ENCODE measurements at places on chromosomes 1 and 21.

GRCh38 chr1:8259498-8260290, 58.2 kb upstream of the SLC45A1 start:
- H3K27me3 ChIP-seq, result peaks cover 10% of the 10 kb centered on the region
- DNase-seq, result no peak
- H3K36me3 ChIP-seq, result no peaks in the 10 kb centered on the region
- H3K4me3 ChIP-seq, result peak overlapping the region; percentile 29

DNA sequence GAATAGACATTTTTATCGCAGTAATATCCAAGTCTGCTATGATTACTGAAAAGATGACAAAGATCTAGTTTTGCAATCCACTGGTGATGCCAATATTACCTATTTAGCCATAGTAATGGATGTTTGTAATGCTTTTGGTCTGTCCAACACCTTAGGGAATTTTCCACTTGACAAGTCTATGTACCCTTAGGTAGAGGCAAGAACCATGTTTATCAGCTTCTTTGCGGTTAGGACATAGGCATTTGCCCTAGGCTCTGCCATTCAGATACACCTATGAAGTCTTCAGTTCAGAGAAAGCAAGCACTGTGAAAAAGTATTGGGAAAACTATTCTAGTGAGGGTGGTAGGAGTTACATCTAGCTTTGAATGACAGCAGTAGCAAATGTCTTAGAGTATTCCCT, 40.2 kb upstream of the SLC35D1 start:
- no peaks in the 10 kb centered on the region for H3K27me3 ChIP-seq
- H3K4me1 ChIP-seq, result peaks cover 7% of the 10 kb centered on the region
- no peaks in the 10 kb centered on the region for H3K36me3 ChIP-seq
- no peak for DNase-seq
- H3K4me3 ChIP-seq, result no peak overlapping the region

GRCh38 chr1:221837896-221838295, 96.0 kb upstream of the DUSP10 start:
- H3K4me3 ChIP-seq, result no peak overlapping the region
- peaks cover 8% of the 10 kb centered on the region for H3K4me1 ChIP-seq
- H3K27ac ChIP-seq, result no peak overlapping the region
- H3K36me3 ChIP-seq, result no peaks in the 10 kb centered on the region
- no peak for DNase-seq
- H3K27me3 ChIP-seq, result peaks cover 8% of the 10 kb centered on the region

DNA sequence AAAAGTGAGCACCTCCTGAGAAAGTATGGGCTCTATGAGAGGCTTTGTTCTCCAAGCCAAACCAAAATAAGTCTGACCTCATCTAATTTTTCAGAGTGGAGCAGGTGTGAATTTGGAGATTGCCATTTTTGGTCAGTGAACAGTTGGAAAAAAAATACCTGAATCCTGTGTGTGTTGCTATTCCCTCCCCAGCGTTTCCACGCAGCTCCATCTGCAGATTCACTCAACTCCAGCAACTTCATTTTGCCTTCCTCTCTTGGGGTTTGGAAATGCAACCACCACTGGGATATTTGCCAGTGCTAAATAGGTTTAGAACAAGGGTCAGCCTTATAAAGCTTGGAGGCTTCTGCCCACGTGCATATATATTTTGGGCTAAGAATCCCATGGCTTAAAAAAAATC, 11.2 kb downstream of the CASQ2 start:
- no peak overlapping the region for H3K27ac ChIP-seq
- H3K36me3 ChIP-seq, result no peaks in the 10 kb centered on the region
- peaks cover 3% of the 10 kb centered on the region for H3K27me3 ChIP-seq
- DNase-seq, result no peak

- peaks cover 28% of the 10 kb centered on the region for H3K4me1 ChIP-seq
- peaks cover 9% of the 10 kb centered on the region for H3K36me3 ChIP-seq
- no peak for DNase-seq
- peaks cover 4% of the 10 kb centered on the region for H3K27me3 ChIP-seq
- no peak overlapping the region for H3K4me3 ChIP-seq
These were observed 62.6 kb downstream of the SUSD4 start for GRCh38 chr1:223301371-223301770.

DNA sequence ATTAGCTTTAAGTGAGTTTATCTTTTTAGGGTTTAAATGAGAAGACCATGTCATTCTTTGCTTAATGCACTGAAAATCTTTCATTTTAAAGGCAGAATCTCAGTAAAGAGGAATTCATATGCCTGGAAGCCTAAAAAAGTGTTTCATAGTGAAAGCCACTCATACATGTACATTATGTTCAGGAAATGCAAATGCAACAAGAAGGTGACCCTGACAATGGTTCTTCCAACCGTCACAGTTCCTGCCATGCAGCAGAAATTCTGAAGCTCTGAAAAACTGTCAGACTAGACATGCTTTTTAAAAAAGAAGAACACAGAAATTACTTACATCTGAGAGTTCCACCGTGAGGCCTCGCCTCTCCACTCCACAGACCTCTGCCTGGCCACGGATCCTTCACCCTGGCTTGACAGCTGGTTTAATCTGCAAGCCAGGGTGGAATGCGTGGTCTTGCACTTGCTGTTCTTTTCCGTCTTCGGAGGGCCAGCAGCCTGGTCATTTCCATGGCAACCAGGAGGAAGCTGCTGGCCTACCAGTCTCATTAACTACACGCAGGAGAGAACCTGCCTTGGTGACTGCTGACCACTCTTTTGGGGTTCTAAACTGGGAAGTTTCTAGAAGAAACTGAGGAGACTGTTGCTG, 41.8 kb upstream of the PAXBP1 start:
- DNase-seq, result peak; percentile 39
- H3K27me3 ChIP-seq, result peaks cover 4% of the 10 kb centered on the region
- no peak overlapping the region for H3K27ac ChIP-seq

DNA sequence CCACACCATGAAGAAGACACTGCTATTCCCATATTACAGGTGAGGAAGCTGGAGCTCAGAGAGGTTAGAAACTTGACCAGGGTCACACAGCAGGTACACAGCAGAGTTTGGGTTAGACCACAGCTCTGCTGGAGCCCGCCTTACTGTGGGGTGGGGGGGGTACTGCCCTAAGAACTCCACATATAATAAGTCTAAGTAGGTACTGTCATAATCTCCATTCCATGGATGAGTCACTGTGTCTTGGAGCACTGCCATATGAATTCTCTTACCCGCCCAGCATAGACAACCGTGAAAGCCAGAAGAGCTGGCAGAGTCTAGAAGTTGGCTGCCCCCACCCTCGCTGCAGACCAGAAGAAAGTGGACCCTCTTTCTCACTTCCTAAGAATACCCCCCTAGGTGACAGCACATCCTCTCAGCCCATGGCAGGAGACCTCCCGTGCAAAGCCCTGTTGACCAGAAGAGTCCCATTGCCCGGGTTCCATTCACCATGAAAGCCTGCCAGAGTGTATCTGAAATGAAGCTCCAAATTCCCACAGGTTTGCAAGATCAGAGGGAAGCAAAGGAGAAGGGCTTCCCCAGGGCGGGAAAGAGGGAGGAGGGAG, 5.2 kb upstream of the PLA2G2D start:
- peaks cover 22% of the 10 kb centered on the region for H3K27me3 ChIP-seq
- no peak overlapping the region for H3K27ac ChIP-seq

- H3K36me3 ChIP-seq, result no peaks in the 10 kb centered on the region
- no peak for DNase-seq
- no peak overlapping the region for H3K27ac ChIP-seq
- peaks cover 9% of the 10 kb centered on the region for H3K27me3 ChIP-seq
- peaks cover 8% of the 10 kb centered on the region for H3K4me1 ChIP-seq
These were observed 4.7 kb downstream of the CRB1 start for GRCh38 chr1:197272791-197273190.

DNA sequence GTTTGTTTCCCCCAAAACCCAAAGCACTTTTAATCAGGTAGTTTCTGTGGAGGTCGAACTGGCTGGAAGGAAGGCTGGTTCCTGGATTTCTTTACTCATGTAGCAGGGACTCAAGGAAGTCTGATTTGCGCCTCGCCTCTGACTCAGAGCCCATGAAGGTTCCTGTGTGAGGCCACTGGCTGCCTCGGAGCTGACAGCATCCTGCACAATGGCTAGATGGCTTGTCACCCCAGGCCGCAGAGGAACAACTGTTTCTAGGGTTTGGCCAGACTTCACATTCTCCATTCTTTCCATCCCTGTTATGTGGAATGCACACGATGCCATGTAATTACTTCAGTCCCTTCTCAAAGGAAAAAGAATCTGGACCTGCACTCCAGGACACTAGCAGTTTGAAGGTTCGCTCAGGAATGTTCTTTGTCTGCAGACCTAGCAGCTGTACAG, 39.1 kb upstream of the PRSS38 start:
- H3K4me1 ChIP-seq, result peaks cover 11% of the 10 kb centered on the region
- H3K36me3 ChIP-seq, result peaks cover 12% of the 10 kb centered on the region
- no peak overlapping the region for H3K27ac ChIP-seq
- DNase-seq, result no peak

- peaks cover 13% of the 10 kb centered on the region for H3K4me1 ChIP-seq
- no peak overlapping the region for H3K4me3 ChIP-seq
- H3K36me3 ChIP-seq, result no peaks in the 10 kb centered on the region
- H3K27ac ChIP-seq, result no peak overlapping the region
These were observed 78.6 kb upstream of the UBE2U start for GRCh38 chr1:64124704-64125440.

GRCh38 chr21:40257342-40257741, 390.1 kb downstream of the PCP4 start:
- no peak overlapping the region for H3K27ac ChIP-seq
- no peaks in the 10 kb centered on the region for H3K36me3 ChIP-seq
- no peak overlapping the region for H3K4me3 ChIP-seq
- DNase-seq, result no peak
- H3K27me3 ChIP-seq, result peaks cover 2% of the 10 kb centered on the region

GRCh38 chr1:22048351-22049192, 3.9 kb upstream of the CDC42 start:
- H3K27me3 ChIP-seq, result peaks cover 6% of the 10 kb centered on the region
- no peak overlapping the region for H3K4me3 ChIP-seq
- H3K36me3 ChIP-seq, result peaks cover 5% of the 10 kb centered on the region
- no peak for DNase-seq

DNA sequence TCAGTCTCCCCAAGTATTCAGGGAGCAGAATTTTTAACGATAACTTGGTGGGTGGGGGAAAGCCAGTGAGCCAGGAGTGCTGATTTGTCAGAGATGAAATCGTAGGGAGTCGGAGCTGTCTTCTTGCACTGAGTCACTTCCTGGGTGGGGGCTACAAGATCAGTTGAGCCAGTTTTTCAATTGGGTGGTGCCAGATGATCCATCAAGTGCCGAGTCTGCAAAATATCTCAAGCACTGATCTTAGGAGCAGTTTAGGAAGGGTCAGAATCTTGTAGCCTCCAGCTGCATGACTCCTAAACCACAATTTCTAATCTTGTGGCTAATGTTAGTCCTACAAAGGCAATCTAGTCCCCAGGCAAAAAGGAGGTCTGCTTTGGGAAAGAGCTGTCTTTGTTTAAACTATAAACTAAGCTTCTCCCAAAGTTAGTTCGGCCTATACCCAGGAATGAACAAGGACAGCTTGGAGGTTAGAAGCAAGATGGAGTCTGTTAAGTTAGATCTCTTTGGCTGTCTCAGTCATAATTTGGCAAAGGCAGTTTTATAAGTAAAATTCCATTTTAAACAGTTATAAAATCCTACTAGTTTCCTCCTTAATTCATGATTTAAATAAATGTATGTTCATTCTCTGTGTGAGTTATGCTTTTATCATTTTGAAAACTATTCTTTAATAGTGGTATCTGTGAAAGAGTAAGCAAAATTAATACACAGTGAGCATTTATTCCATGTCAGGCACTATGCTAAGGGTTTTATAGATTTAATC, 51.7 kb downstream of the SLC16A1 start:
- peaks cover 53% of the 10 kb centered on the region for H3K36me3 ChIP-seq
- no peaks in the 10 kb centered on the region for H3K27me3 ChIP-seq
- peak overlapping the region; percentile 95 for H3K27ac ChIP-seq

- DNase-seq, result no peak
- H3K4me3 ChIP-seq, result no peak overlapping the region
- no peaks in the 10 kb centered on the region for H3K36me3 ChIP-seq
- H3K27ac ChIP-seq, result no peak overlapping the region
- H3K4me1 ChIP-seq, result peaks cover 26% of the 10 kb centered on the region
These were observed 15.8 kb upstream of the TNFRSF8 start for GRCh38 chr1:12047120-12047876.

DNA sequence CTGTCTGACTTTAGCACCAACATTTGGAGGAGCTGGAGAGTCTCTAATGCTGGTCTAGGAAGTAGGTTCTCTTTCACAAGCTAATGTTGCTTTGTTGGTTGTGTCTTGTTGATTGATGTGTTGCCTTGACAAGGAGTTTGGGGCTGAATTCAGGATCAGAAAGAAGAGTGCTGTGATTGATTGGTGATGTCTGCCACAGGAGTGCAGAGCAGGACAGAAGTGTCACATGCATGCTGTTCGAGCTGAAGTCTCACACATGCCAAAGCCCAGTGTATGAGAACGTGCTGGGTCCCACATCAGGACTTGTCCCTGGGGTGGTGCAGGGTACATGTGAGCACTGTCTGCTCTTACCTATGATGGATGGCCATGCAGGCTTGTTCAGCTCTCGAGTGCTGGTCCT, 694.4 kb downstream of the MATN1 start:
- H3K4me3 ChIP-seq, result no peak overlapping the region
- peaks cover 7% of the 10 kb centered on the region for H3K27me3 ChIP-seq
- no peak for DNase-seq

DNA sequence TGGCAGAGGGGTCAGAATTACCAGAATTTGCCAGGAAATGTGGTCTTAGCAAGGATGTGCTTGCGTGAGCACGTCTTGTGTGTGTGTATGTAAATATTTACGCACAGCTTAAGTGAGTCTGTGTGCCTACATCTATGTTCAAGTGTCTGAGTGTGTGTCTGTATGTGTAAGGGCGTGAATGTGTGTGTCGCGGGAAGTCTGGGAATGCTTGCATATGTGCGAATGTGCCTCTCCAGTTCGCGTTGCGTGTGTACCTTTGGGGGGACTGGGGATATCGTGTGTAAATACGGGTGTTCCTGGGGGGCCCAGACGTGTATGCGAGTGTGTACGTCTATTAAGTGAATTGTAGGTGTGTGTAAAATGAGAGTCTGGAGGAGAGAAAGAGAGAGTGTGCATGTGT, 68.6 kb upstream of the POU3F1 start:
- H3K27ac ChIP-seq, result no peak overlapping the region
- peaks cover 19% of the 10 kb centered on the region for H3K27me3 ChIP-seq
- H3K36me3 ChIP-seq, result no peaks in the 10 kb centered on the region
- DNase-seq, result no peak

GRCh38 chr1:22607154-22607553, 29.3 kb upstream of the C1QA start:
- H3K4me3 ChIP-seq, result no peak overlapping the region
- peaks cover 95% of the 10 kb centered on the region for H3K27me3 ChIP-seq
- H3K36me3 ChIP-seq, result no peaks in the 10 kb centered on the region
- no peak overlapping the region for H3K27ac ChIP-seq
- no peaks in the 10 kb centered on the region for H3K4me1 ChIP-seq

GRCh38 chr21:38631206-38631605, 132.9 kb upstream of the ERG start:
- H3K27me3 ChIP-seq, result peaks cover 12% of the 10 kb centered on the region
- DNase-seq, result no peak
- H3K4me1 ChIP-seq, result peaks cover 9% of the 10 kb centered on the region
- no peaks in the 10 kb centered on the region for H3K36me3 ChIP-seq
- no peak overlapping the region for H3K4me3 ChIP-seq

DNA sequence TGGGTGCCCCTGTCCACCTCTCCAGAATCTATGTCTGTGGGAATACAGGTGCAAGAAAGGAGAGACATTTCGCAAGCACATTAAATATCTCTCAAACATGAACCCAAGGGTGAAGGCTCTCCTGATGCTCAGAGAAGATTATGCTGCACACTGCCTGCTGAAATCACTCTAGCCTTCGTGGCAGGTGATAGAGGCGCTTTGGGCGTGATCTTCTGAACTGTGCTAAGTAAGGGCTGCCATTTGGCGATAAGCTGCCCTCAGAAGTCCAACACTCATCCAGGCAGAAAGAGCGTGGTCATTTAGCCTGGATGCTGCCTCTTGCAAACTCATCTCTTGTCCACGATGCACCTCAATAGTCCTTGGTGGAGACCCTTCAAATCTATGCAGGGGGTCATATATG, 241.9 kb downstream of the KAZN start:
- peaks cover 21% of the 10 kb centered on the region for H3K4me1 ChIP-seq
- no peak for DNase-seq
- no peak overlapping the region for H3K27ac ChIP-seq
- peaks cover 11% of the 10 kb centered on the region for H3K27me3 ChIP-seq
- no peak overlapping the region for H3K4me3 ChIP-seq

Data from nephron progenitor cell (in vitro differentiated cells).